ENCODE measurements at places on chromosomes 16 and 17. TPM values are rescaled to one million over a fixed set of nuclear protein-coding genes. Genes with fewer than 3 reads are reported as not detected.

Gene PARN
- 56.7 TPM for polyA plus RNA-seq

Gene AOC2
- 0.43 TPM for polyA plus RNA-seq

GRCh38 chr17:48263731-48264035 is 156.1 kb downstream of the SNX11 start:
- DNase-seq = no peak

Gene COX6A2
- not detected for polyA plus RNA-seq

- DNase-seq = no peak
These were observed 26.9 kb downstream of the NLRC5 start for GRCh38 chr16:57016301-57016700.

- DNase-seq = no peak
These were observed 12.1 kb downstream of the THRA start for GRCh38 chr17:40074871-40075200.

- no peak for DNase-seq
These were observed 186.3 kb upstream of the XYLT1 start for GRCh38 chr16:17657045-17657444.

Data from naive B cell (primary cell).